ENCODE measurements at places on chromosomes 5 and 9.

- no peak for DNase-seq
These were observed 8.6 kb downstream of the FSTL4 start for GRCh38 chr5:133603711-133604110.

GRCh38 chr5:80988419-80988935 lies 28.3 kb downstream of the RASGRF2 start:
- no peak for DNase-seq

DNA sequence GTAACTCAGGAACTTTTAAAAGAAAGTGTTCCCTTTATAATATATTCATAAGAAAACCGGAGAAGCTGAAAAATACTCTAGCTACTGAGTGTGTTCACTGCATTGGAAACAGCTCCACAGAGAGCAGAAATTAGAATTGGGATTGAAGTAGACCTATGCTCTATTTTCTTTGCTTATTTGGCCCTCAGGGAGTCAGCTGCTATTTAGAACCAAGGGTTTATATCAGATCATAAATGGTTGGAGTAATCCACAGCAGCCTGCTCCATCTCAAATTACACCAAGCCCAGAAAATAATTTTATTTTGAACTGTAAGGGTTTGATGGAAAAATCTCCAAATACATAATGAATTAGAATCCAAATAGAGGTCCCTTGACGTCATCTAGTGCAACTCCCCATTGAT lies 202.6 kb downstream of the ADAMTSL1 start:
- DNase-seq, result no peak

- no peak for DNase-seq
These were observed 6.8 kb upstream of the DENND4C start for GRCh38 chr9:19223724-19224123.

- DNase-seq, result no peak
These were observed 74.6 kb downstream of the NUDT12 start for GRCh38 chr5:103487822-103488493.

- DNase-seq, result no peak
These were observed 214.1 kb upstream of the TLE4 start for GRCh38 chr9:79357616-79358015.

Data from germinal center (tissue), 1 donor.